Uterus (tissue), 4 donors: ENCODE measurements at places on chromosomes 4 and X. TPM values are rescaled to one million over a fixed set of nuclear protein-coding genes. Genes with fewer than 3 reads are reported as not detected.

GRCh38 chr4:27176400-27176799, 315.8 kb downstream of the STIM2 start:
- no peak for DNase-seq

DNA sequence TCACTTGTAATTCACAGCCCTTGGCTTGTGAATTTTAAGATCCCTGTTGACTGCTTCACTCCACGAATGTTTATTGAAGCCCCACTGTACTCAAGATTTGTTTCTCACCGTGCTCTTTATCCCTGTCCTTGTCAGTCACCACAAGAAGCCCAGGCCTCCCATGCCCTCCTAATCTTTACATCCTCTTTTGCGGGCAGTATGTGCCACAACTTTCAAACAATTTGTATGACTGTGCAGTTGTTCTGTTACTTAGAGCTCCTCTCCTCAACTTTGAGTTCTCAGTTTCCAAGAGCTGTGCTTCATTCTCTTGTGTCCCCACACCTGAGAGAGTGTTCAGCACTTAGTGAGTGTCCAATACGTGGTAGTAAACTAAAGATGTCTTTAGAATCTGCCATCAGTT, 467.7 kb downstream of the NKX6-1 start:
- DNase-seq = no peak

GRCh38 chr4:128513664-128514484, 226.3 kb upstream of the PGRMC2 start:
- DNase-seq = no peak

GRCh38 chr4:175806727-175807126, 5.3 kb downstream of the GPM6A start:
- DNase-seq = no peak

- DNase-seq = no peak
These were observed 70.7 kb upstream of the ANKRD17 start for GRCh38 chr4:73329300-73329699.

- DNase-seq = no peak
These were observed 55.2 kb downstream of the HPGD start for GRCh38 chr4:174467107-174467506.

DNA sequence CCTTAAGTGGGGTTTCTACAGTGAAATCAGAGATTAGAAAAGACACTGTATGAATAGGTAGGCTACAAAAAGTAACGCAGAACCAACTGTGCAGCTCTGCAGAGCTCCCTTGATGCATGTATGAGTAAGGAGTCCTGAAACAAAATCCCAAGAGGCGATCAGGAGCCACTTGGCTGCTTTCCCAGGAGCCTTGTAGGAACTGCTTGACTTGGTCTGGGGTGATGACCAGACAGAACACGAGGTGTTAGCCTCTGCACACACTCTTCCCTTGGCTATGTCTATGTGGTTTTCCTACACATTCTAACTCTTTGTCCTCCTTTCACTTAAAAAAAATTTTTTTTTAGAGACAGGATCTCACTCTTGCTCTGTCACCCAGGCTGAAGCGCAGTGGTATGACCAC, 22.8 kb upstream of the AP1S2 start:
- no peak for DNase-seq

The ARMCX4 gene
- total RNA-seq = 27.8 TPM

- no peak for DNase-seq
These were observed 188.8 kb downstream of the SOWAHB start for GRCh38 chr4:76708971-76709771.

The PDGFRA gene
- total RNA-seq = 96.8 TPM

DNA sequence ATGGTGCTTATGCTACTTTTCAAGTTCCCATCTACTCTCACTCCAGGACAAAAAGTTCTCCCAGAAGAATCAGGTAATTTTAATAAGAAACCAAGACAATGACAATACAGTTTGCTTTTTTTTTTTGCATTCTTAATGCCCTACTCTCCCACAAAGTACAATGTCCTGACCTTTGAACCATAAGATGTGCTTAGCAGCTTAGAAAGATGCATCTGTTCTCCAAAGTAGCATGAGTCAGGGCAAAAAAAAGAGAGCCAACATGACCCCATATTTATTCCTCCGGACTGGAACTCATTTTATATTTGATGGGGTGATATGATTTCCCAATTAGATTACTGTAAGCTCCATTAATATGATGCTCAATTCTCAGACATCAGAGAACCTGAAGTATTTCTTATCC, 16.5 kb upstream of the PDCL2 start:
- no peak for DNase-seq

GRCh38 chr4:153364061-153364460, 19.6 kb downstream of the MND1 start:
- DNase-seq = no peak

DNA sequence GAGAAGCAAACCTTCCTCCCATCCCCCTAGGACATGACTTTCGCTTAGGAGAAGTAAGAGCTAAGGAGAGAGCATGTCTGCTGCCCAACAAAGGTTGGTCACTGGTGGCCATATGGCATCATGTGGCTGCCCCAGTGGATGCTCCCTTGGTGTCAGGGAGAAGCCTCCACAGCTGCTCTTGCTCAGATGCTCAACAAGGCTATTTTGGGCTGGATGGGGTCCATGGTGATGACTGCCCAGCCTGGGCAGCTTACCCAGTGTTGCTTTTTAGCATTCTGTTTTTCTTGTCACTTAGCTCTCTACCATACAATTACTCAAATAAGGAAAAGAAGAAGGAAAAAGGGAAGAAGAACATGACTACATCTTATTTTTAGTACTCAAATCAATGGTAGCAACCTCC, 48.9 kb upstream of the PPARGC1A start:
- DNase-seq = no peak
